ENCODE measurements at places on chromosomes 1 and 21.

GRCh38 chr1:203453616-203454015, 22.0 kb upstream of the PRELP start:
- DNase-seq = no peak

GRCh38 chr1:161017756-161018630, 3.0 kb downstream of the F11R start:
- no peak for DNase-seq

DNA sequence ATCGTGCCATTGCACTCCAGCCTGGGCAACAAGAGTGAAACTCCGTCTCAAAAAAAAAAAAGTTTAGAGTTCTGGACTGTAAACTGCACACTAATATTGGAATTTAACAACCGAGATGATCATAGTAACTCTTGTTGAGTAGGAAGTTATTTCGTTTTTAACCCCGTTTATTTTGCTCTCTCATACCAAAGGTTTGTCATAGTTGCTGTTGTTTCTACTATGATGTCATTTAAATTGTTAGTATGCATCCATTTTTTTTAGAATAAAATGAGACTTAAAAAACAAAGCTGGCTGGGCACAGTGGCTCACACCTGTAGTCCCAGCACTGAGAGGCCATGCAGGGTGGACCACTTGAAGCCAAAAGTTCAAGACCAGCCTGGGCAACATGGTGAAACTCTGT, 49.3 kb downstream of the DOP1B start:
- DNase-seq = no peak

DNA sequence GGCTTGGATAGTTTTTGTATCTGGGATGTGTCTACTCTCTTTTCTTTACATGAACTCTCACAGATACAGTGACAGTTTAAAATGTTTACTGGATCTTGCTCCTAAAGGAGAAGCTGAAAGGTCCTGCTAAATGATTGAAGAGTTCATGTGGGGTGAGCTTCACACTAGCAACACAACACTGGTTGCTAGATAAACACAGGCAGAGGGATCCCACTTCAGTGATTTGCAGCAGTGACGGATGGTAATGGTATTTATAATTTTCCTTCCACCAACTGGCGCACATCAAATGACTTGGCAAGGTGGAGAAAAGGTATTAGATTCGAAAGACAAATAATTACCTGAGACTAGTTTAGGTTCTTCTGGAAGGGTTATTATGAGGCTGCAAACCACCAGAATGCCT, 270.2 kb downstream of the TBX15 start:
- DNase-seq = no peak

DNA sequence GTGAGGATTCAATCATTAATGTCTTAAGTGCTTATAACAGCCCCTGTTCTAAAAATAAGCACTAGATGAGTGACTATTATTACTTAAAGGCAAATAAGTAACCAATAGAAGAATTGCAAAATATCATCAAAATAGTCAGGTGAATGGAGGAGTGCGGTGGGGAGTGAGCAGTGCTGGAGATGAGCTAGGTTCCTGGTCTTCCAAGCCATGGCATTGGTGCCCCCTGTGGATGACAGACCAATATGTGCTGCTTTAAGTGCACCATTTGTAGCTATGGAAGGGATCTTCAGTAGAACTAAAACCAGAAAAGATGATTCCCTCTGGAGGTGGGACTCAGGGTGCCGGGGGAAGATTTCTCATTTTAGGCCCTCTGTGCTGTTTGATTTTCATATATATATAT, 46.1 kb upstream of the SLC30A1 start:
- no peak for DNase-seq

DNA sequence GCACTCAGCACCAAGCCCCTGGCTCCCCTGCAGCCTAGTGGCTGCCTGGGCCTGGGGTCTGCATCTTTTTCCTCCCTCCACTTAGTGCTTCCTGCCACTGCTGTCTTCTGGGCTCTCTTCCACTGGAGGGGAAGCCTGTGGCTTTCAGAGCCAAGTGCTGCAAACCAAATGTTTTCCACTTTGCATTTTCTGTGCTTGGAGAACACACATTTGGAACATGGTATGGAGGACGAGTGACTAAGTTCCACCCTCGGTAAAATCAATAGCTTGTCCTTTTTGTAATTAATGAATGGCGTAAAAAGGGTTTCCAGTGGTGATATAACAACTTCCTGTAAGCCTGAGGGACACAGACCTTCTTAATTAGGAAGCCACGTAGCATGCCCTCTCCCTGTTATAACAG, 10.1 kb upstream of the GPR153 start:
- DNase-seq = no peak

GRCh38 chr1:154344977-154345837, 19.9 kb downstream of the ATP8B2 start:
- DNase-seq = peak; percentile 48

GRCh38 chr1:53573522-53573921, 114.3 kb downstream of the DMRTB1 start:
- DNase-seq = no peak

- DNase-seq = no peak
These were observed 131.6 kb upstream of the ETV3 start for GRCh38 chr1:157269656-157270375.

DNA sequence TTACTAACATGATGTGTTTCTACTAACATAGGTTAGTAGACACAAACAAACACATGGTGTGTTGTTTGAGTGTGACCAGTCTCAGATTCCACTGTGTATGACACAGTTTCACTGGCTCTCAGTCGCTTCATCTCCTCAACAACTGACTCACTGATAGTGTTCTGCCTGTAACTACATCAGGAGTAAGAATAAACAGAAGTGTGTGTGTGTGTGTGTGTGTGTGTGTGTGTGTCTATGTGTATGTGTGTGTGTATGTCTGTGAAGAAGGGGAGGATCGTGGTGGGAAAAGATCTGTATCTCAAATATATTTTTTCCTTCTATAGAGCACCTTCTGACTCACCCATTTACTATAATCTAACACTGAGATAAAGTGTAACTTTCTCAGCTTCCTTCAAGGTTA, 391.0 kb downstream of the PTPRC start:
- no peak for DNase-seq

DNA sequence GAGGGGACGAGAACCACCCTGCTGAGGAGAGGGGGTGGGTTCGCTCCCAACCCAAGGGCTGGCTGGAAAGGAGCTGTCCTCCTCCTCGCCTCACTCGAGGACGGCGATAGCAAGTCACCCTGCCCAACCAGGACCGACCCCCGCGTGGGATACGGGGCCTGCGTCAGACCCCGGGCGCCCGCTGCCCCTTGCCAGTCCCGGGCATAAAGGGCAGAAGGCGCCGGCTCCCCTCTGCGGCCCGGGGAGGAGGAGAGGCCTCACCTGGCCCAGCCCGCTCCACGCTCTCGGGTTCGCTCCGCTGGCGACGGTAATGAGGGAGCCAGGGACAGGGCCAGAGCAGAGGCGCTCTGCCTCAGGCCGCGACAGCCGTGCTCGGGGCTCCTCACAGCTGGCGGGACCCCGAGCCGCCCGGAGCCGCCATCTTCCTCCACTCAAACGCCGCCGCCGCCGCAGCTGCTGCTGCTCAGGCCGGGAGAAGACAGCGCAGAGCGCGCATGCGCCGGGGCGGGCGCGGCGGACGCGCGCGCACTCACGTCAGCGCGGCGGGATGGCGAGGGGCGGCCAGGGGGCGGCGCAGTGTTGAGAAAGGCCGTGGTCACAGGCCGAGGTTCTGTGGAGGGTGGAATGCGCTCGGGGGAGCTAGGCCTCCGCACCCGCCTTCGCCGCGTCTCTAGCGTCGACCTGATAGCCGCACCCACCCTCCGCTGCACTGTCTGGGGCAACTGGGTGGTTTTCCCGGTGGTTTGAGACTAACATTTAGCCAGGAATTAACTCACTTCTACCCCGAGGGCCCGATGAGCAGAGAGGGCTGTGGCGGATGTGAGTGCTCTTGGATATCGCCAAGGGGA, at the start of gene FBXO42:
TSS of gene FBXO42 (minus strand) at position 487 of the 848 bp plus-strand sequence. CDS start 37,062 bp downstream, outside the sequence.
- peak; percentile 82 for DNase-seq

- DNase-seq = no peak
These were observed 61.8 kb downstream of the EXTL2 start for GRCh38 chr1:100832694-100833428.

GRCh38 chr1:37133276-37134145, 99.2 kb upstream of the GRIK3 start:
- DNase-seq = peak; percentile 34

- DNase-seq = no peak
These were observed 114.4 kb downstream of the CLEC20A start for GRCh38 chr1:178382372-178382771.

DNA sequence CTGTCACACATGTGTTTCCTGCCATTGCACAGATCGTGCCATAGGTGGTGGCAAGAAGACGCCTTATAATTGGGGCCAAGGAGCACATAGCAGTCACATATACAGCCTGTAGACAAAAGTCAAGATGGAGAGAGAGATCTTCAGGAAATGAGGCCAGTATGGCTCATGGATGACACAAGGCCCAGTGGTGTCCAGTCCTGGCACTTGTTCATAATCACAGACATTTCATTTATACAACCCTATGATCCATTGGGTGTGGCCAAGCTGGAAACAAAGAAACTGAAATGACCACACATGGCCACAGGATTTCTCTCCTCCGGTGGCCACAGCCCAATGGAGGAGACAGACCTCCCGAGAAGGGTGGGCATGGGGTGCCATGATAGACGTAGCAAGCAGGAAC, 78.5 kb upstream of the KAZN start:
- DNase-seq = no peak

DNA sequence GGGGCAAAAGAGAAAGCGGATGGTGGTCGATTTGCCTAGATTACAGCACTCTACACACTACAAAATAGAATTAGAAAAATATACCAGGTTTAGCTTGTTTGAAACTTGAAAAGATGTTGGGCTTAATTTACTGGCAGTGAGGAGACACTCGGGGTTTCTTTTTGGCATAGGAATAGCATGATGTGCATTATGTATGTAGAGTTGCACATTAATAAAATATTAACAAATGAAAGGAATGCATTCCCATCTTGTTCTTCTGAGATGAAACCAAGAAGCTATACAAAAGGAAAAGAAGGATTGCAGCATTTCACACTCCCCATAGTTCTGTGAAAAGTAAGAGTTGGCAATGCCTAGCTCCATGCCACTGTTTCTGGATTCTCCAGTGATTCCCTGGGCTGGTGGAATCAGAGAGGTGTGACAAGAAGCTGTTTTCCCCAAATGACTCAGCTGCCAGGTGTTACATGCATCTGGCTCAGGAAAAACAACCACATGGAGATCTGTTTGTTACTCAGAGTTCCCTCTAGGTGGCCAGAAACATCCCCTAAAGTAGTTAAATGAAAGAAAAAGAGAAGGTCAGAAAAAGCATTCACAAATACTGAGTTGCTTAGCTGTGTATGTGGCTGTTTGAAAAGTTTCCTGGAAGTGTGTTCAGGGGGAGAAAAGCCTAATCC, 115.6 kb downstream of the UCK2 start:
- DNase-seq = no peak

- DNase-seq = no peak
These were observed 4.8 kb upstream of the SLC2A1 start for GRCh38 chr1:42963378-42964043.

GRCh38 chr1:84833194-84833593, 59.8 kb downstream of the LPAR3 start:
- DNase-seq = no peak

GRCh38 chr1:25654109-25654660, 37.6 kb downstream of the MAN1C1 start:
- DNase-seq = no peak

GRCh38 chr1:161185282-161185682, 8.0 kb upstream of the B4GALT3 start:
- DNase-seq = peak; percentile 94

DNA sequence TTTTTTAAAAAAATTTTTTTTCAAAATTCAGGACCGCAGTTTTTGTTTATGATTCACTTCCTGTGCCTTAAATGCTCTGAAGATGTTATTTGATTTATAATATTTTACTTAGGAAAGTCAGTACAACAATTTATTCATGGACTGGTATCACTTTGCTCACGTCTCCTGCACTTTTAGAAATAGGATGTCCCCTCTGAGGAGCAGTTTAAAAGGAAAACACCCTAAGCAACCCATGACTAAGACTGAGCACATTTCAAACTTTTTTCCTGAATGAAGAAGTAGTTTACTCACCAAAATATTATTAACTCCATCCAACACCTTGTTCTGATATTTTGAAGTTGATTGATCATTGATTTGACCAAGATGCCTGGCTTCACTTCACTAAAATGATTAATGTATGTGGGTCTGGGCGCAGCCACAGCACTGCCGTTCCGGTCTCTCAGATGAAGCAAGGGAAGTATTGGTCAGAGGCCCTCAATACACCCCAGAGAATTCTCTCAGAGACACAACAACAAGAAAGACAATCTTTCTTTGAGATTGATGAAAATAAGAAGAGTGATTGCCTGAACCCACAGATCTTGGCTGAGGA, 223.9 kb downstream of the TGFB2 start:
- no peak for DNase-seq

GRCh38 chr1:206826394-206826793, 39.0 kb upstream of the IL20 start:
- DNase-seq = no peak

DNA sequence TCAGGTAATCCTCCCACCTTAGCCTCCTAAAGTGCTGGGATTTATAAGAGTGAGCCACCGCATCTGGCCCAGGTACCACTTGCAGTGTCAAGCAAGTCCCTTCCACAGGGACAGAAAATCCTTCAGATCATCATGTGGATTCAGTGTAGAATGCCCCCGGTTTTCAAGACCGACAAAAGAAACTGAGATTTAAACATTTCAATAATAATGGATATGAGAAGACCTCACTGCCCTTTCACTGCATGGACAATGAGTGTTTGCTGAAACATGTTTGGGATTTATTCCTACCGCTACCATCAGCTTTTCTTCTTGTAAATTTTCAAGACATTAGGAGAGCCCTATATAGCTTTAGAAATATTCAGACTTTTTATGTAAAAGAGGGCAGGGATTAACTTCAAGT, 41.5 kb downstream of the HTR6 start:
- no peak for DNase-seq

Measured in posterior cingulate gyrus (tissue), 11 donors.